ENCODE measurements at places on chromosomes 12 and 14.

GRCh38 chr12:13359636-13360035 lies 163.1 kb downstream of the EMP1 start:
- no peak for DNase-seq

GRCh38 chr12:88448337-88448915 lies 131.8 kb downstream of the KITLG start:
- DNase-seq, result peak; percentile 70

- no peak for DNase-seq
Observed at GRCh38 chr12:1852076-1852475, 31.7 kb downstream of the LRTM2 start.

DNA sequence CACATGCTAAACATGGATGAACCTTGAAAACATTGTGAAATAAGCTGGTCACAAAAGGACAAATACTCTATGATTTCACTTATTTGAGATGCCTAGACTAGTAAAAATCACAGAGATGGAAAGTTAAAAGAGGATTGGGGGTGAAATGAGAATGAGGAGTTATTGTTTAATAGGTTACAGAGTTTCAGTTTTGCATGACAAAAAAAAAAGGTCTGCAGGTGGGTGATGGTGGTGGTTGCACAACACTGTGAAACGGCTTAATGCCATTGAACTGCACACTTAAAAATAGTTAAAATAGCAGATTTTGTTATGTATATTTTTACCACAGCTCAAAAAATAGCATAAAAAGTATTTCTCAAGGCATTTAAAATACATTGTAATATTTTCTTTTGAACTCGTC lies 151.9 kb upstream of the NRXN3 start:
- no peak for DNase-seq

- DNase-seq, result no peak
Observed at GRCh38 chr14:20732477-20732876, 13.2 kb upstream of the EDDM3A start.

DNA sequence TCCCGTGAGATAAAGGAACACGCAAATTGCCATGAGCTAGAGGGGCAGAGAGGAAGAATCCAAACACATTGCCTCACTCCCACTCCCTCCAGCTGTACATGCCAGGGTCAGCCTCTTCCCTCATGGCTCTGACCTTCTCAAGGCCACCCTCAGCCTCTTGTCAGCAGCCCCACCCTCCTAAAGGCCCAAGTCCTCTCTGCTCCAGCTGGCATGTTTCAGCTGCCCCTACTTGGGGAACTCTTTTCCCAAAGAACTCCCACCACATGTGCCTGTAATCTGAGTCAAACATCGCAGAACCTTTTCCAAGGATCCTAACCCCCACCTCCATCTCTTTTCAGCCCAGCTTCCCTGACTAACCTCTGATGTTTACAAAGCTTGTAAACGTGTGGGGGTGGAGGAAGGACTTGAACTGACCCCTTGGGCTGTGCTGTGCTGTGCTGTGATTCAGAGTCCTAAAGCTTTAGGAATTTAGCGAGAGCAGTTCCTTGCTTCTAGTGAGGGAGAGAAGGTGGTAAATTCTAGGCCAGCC lies 7.3 kb upstream of the CACNB3 start:
- no peak for DNase-seq

DNA sequence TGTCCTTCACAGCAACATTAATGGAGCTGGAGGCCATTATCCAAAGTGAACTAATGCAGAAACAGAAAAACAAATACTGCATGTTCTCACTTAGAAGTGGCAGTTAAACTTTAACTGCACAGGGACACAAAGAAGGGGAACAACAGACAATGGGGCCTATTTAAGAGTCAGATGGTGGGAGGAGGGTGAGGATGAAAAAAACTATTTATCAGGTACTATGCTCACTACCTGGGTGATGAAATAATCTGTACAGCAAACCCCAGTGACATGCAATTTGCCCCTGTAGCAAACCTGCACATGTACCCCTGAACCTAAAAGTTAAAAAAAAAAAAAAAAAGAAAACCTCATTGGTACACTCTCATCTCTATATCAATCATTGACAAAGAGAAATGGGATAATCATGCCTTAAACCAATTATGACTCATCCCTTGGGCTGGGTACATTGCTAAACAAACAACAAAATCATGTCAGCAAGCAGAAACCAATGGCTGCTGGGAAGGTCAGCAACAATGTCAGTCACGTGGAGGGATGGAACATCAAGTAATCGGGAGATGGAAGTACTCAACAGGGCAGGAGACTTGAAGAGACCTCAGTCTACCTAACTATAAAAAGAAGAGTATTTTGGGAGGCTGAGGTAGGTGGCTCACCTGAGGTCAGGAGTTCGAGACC lies 479.2 kb downstream of the RMST start:
- DNase-seq, result no peak

DNA sequence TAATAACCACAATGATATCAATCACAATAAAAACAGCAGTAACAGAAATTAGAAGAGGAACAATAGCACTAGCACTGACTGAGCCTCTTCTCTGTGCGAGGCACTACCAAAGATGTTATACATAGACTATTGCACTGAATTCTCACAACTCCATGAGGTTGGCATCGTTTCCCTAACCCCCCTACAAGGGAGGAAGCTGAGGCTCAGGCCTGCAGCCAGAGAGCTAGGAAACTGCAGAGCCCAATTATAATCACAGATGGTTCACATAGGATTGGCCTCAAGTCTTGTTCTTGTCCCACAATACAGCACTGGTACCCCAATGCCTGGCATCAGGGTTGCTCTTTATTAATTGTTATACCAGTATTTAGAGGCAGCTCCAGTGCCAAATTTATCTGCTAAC lies 278.0 kb downstream of the CEP128 start:
- no peak for DNase-seq

DNA sequence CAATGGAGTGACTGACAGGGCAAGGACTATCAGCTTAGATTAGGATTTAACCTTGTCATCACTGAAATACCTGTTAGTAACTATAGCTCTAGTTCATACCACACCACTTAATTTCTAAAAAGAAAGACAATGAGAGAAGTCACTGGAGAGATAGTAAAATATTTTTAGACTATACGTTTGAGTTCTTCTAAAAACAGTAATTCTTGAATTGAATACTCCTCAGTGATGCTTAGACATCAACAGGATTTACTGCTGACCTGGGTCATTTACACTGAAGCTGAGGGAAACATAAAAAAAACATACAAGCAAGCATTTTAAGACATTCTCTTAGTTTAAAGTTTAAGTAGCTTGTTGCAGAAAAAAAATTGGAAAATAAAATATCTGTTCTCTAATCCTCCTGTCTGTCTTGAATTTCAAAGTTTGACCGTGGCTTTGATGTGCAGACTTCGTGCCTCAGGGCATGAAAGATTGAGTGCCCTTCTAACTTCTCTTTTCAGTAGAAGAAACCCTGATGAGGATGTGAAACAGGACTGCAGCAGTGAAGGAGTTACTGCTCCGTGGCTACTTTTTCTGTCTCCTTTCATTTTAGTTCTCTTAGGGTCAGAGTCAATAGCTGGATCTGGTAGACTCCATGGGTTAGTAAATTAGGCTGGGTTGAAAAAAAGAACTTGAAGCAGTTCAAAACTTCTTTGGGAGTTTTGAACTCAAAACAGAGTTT lies 172.2 kb downstream of the PTPRO start:
- no peak for DNase-seq

- DNase-seq, result no peak
Observed at GRCh38 chr14:103361867-103362266, 23.3 kb upstream of the MARK3 start.

DNA sequence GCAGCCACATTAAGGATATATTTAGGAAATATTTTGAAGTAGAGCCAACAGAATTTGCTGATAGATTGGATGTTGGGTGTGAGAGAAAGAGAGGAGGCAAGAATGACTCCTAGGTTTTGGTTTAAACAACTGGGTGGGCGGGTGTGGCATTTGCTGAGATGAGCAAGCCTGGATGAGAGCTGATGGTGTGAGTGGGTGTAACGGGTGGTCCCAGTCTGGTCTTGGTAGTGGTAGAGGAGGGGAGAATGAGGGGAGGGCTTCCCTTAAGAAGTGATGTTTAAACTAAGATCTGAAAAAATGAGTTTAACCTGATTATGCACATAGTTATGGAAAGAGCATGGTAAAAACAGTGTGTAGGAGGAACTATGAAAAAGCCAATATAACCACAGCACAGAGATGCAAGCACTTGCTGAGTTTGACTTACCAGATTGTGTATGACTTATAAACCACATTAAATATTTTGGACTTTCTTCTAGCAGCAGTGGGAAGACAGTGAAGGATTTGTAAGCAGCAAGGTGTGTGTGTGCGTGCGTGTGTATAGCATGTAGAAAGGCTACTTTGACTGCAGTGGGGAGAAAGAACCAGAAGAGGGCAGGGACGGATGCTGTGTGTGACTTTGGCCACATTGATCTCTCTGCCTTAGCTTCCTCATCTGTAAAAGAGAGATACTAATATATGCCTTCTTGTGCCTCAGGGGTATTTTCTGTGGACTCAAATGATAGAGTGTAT lies 139.7 kb downstream of the PRIMA1 start:
- peak; percentile 13 for DNase-seq

- peak; percentile 6 for DNase-seq
Observed at GRCh38 chr12:120077260-120077659, 39.3 kb downstream of the RAB35 start.

DNA sequence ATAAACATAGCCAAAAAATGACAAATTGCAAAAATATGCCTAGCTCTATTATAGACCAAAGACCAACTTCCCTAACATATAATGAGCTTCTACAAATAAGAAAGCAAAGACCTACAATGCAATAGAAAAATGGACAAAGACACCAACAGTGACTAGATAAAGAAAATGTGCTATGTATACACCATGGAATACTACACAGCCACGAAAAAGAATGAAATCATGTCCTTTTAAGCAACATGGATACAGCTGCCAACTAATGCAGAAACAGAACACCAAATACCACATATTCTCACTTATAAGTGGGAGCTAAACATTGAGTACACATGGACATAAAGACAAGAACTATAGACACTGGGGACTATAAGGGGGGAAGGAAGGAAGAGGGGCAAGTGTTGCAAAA lies 10.9 kb upstream of the PCNX1 start:
- no peak for DNase-seq

DNA sequence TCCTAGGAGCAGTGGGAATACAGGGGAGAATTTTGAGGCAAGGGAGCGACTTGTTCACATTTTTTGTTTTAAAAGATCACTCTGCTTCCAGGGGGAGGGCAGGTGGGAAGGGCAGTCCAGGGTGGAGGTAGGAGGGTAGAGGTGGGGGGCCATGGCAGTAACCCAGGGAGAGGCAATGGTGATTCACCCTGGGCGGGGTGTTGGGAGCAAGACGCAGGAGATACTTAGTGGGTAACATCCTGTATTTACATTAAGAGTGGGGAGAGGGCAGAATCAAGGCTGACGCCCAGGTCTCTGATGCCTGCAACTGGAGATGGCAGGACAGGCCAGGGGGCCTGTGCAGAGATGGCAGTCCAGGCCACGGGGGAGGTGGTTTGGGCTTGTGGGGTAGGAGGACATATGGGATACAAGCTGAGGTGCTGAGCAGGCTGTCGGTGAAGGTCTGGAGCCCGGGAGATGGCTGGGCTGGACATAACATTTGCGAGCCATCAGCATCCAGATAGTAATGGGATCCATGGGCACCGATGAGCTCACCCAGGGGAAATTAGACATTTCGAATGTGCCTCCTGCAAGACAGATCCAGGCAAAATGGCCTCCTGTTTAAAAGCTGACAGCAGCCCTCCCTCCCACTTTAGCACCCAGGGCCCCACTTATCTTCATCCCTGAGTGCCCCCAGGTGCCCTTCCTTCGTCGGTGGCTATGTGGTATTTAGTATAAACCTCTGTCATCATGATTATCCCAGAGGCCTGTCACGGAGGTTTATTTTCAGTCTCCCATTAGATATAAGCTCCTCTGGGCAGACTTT lies 9.3 kb downstream of the EML1 start:
- DNase-seq, result no peak

DNA sequence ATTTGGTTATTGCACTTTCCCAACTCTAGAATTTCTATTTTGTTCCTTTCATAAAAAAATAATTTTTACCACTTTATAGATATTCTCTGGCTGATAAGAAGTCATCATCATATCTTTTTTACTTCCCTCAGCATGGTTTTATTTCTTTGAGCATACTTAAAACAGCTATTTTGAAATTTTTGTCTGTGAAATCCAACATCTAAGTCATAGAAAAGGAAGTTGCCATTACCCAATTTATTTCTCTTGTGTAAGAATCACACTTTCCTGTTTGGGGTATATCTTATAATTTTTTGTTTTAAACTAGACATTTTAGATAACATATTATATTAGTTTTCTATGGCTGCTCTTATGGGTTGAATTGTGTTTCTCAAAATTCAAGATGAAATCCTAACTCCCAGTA lies 400.2 kb upstream of the OR4E1 start:
- DNase-seq, result no peak

- DNase-seq, result no peak
Observed at GRCh38 chr12:56546680-56547079, 25.1 kb downstream of the RBMS2 start.

DNA sequence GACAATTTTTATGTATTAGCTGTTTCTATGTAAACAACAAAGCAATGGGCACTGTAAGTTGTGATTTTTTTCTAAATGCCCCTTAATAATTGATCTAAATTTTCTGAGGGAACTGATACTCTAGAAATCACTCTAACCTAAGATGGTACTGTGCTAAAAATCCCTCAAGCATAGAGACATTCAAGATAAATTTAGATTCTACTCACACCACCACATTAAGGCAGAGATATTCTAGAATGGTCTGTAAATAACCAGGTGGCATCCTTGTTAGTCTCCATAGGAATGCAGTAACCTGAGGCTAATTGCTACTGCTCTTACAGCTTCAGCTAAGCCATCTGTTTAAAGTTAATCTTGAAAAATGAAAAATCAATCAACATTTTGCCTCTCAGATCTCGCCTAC lies 87.3 kb downstream of the SLC41A2 start:
- no peak for DNase-seq

DNA sequence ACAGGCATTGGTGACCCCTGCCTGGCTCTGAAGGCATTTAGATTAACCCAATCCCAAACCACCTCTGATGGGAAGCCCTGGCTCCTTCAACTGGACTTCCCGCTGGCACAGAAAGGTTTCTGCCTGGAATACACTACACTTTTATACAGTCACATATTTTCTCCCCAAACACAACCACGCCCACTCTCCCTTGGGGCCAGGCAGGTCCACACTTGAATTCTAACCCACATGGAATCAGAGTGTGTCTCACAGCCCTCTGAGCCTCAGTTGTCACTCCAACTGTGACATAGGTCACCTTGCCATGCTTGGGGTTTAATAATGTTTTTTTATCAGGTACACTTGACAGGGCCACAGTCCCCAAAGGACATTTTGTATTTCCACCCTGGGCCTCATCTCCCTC lies 368.6 kb downstream of the BCL11B start:
- no peak for DNase-seq

- DNase-seq, result no peak
Observed at GRCh38 chr14:100587086-100587762, at the start of gene BEGAIN. BEGAIN (minus strand) TSS chr14:100587417; CDS start chr14:100587290, 127 bp downstream.

DNA sequence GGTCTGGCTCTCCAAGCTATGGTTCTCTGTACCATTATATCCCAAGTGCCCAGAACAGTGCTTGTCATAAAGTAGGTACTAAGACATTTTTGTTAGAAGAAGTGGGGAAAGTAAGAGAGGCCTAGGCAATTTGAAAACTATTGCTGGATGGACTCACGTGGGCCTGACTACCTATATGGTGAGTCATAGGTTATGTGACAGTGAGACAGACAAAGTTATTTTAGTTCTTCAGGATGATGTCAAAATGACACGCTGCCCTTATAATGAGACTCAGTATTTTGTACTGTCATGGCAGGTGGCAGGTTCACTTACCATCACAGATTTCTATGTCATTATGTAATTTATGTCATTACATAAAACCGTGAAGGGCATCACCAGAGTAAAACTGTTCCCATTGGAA lies 53.1 kb downstream of the PARP11 start:
- DNase-seq, result no peak

Data from DMS79 (cell line).